CD4-positive, alpha-beta T cell treated with Interferon alpha-2 for 1 hour (primary cell): ENCODE measurements at places on chromosomes 1 and 21.
A peak's percentile ranks its signal among the peaks of the same experiment; 100 is the strongest.

DNA sequence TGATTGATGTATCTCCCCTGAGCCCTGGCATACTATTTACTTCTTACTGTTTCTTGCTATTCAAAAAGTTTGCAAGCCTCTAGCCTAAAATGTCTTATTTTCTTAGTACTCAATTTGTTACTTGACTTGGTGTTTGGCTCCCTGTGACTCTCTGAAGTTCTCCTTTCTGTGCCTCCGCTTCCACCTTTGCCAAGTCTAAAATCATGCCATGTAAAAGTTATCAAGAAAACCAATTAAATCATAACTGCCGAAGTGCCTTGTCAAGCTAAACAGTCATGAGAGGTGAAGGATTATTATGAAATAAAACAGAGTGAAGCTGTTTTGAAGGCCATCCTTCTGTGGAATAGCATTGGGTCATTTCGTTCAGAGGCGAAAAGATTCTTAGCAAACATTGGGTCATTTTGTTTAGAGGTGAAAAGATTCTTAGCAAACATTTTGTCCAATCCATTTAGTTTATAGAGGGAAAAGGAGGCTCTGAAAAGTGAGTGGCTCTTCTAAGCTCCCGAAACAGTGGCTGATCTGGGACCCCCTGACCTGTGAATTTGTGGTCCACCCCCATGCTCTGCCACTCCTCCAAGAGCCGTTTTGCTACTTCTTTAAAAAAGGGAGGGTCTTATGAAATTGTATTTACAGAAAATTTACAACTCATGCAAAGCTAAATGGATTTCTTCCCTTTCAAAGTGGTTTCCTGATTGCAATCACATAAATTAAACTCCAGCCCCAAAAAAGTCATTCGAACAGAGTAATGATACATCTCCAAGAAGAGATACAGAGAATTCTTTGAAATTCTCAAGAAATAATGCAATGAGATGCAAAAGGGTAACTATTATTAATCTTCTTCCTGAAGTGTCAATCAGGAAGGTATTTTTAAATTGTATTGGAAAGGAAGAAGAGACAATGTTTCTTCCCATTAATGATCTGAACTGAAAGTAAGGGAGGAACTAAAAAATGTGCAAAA, 141.4 kb downstream of the RUNX1 start:
- DNase-seq, result no peak

DNA sequence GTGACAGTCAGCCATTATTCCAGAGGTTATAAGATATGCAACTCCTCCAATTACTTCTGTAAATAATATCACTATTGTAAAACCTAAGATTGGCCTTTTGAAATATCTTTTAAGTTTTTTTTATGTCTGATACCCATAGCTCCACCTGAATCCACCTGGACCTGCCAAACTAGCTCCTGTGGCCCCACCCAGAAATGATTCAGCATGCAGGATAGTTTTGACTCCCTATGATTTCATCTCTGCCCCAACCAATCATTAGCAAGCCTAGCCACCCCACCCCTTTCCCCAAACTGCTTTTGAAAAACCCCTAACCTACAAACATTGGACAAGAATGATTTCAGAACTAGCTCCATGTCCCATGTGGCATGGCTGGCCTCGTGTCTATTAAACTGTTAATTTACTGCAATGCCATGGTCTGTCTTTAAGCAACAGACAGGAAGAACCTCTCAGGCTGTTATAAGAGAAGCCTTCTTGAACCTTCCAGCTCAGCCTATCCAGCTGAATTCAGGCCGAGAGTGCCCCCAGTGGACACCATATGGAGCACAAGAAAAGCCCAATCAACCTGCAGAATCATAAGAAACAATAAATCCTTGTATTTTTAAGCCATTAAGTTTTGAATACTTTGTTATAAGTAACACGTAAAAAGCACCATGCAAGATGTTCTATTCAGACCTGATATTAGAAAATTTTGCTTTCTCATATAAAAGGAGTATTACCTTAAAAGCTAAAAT, 263.0 kb upstream of the ZRANB2 start:
- DNase-seq, result no peak

GRCh38 chr1:108669679-108670078, 8.8 kb upstream of the HENMT1 start:
- no peak for DNase-seq

DNA sequence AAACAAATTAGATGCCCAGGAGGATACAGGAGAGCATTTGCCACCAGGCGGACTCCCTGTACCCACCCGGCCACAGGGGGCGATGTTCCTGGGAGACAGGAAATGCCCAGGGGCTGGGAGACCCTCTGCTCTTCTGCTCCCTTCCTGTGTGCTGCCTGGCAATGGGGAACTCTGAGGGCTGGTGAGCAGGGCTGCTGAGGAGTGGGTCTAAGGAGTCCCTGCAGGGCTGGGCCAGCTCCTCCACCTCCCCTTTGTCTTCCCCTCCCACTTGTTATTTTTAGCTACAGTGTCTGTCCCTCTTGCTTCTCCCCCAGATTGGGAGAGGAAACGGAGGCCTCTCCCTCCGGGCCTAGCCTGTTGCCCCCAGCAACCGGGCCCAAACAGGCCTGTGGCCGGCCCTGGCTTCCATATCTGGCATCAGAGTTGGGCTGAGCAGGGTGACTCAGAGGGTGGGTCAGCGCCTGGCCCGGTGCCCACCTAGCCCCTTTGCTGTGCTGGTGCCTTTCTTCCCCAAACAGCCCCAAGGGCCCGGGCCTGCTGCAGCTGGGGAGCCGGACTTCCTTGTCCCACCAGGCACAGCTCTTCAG, 11.6 kb downstream of the LMNA start:
- peak; percentile 79 for DNase-seq

DNA sequence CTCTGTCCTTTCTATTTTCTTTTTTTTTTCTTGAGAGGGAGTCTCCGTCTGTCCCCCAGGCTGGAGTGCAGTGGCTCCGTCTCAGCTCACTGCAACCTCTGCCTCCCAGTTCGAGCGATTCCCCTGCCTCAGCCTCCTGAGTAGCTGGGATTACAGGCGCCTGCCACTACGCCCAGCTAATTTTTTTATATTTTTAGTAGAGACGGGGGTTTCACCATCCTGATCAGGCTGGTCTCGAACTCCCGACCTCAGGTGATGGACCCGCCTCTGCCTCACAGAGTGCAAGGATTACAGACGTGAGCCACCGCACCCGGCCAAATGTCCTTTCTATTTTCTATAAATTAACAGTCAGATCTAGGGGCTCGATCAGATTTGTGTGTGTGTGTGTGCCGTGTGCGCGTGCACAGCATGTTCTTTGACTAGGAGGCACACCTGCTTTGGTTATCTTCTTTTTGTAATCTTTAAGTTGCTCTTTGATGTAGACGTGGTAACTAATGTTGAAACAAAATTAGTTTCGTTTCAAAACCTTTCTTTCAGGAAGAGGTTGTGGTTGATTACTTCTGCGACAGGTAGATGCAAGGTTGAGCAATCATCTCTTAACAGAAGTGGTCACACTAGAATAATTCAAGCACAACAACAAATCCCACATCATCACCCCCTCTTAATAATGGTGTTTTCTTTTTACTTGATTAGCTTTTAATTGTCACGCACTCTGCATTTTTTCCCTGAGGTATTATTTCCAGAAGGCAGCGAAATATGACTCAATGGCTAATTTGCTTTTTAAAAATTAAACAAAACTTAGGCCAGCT, 779 bp upstream of the DEGS1 start:
- peak; percentile 85 for DNase-seq

- no peak for DNase-seq
Observed at GRCh38 chr21:38303300-38303699, 46.5 kb downstream of the KCNJ15 start.

DNA sequence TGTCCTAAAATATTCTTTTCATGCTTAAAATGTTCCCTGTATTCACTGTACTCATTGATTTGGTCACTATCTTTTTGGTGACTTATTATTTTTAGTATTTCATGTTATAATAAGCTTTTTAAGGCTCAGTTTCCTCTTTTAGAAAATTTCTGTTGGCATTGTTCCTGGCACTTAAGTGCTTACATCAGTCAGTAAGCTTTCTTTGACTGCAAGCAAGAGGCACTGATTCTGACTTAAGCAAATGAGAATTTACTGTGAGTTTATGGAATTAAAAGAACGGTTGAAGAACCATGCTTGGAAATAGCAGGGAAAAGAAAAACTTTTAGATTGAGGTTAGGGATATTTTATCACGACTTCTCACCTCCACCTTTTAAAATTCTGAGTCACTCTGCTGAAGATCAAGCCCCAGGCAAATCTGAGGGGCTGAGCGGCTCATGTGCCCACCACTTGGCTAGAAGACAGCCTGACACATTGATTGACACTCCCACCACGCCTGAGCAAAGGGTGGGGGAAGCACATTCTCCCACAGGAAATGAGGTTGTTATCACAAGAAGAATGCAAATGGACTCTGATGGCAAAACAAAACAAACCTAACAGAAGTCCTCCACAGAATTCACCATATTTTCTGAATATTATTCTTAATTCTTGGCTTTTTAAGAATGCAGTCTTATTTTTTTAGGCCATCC, 102.8 kb downstream of the KCTD3 start:
- DNase-seq, result no peak

DNA sequence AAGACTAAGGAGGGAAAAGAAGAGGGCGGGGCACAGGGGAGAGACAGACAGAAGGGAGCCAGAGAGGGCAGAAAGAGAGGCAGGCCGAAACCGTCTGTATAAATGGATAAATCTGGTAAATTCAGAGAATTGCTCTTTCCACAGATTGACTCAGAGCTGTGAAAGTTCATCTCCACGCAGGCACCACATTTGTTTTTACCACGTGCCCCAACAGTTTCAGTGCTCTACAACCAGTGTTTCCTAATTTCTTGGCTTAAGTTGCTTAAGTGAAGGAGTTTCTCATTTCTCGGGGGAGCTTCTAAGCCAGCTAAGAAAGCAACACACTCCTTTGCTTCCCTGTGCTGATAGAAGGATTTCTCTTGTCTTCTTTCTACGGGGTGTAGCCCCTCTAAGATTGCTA, 87.1 kb downstream of the ENAH start:
- no peak for DNase-seq

- no peak for DNase-seq
Observed at GRCh38 chr1:66778266-66778665, 22.8 kb downstream of the INSL5 start.

- no peak for DNase-seq
Observed at GRCh38 chr1:154520333-154520732, 18.1 kb upstream of the SHE start.

GRCh38 chr1:942411-942821, 16.6 kb downstream of the NOC2L start:
- no peak for DNase-seq

DNA sequence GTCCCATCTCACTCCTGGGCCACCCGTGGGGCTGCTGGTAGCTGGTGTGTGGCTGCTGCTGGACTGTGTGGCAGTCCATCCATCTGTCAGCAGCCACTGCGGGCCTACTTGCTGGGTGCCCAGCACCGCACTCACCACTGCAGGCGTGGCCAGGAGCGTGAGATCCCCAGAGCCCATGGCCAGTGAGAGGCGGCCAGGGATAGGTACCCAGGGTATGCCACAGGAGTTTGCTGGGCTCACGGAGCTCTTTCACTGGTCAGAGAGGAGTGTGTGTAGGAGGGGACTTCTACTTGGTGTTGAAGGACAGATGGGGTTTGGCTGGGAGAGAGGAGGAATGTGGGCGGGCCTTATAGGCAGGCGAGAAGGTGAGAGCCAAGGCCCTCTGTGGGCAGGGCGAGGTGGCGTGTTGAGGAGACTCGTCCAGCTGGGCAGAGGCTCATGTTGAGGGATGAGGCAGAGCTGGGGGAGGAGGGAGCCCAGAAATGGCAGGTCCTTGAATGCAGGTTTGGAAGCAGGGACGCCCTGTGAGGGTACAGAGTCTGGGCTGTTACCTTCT, 15.0 kb downstream of the QSOX1 start:
- no peak for DNase-seq

DNA sequence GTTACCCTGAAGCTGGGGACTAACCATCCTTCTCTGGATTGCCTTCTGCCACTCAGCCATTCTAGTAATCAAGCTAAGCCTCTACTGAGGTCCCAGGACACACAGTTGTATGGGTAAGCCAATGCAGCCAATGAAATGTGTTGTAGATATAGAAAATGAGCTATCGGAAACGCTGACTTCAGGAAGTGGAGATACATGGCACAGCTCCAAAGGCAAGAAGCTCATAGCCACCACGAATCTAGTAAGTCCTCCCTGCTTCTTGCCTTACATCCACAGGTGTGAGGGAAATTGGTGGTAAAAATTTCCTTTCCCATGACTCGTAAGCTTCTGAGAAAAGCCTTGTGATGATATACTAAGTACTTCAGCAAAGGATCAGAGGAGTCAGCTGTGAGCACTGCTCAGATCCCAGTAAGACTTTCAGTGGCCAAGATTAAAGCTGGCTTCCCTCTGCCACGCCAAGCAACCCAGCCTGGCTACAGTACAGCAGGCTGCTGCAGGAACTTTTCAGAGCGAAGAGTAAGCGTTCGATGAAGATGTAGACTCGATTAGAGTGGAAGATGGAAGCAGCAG, 117.7 kb downstream of the SIM2 start:
- no peak for DNase-seq

GRCh38 chr1:180094705-180095295, 59.9 kb upstream of the QSOX1 start:
- DNase-seq, result no peak
